ENCODE measurements at places on chromosomes 12 and 14. TPM values are rescaled to one million over a fixed set of nuclear protein-coding genes. Genes with fewer than 3 reads are reported as not detected.

SERPINA10 gene
- not detected for total RNA-seq

DNA sequence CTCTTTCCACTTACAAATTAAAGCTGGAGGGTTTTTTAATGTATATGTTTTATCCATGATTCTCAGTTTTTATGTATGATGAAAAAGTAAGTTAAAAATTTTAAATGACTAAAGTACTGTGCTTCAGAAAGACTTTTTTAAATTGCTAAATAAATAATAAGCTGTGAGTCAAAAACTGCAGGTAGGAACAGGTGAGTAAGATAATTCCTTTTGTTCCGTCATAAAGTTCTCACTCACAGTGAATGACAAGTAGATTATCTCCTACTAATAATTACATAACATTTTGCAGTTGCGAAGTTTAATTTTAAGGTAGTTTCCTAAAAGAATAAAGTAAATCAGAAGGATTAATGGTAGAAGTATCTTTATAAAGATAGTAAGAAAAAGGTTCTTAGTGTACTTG is 78.0 kb downstream of the PRKCH start:
- H3K36me3 ChIP-seq: no peaks in the 10 kb centered on the region
- H3K4me1 ChIP-seq: no peaks in the 10 kb centered on the region
- no peak for DNase-seq
- no peaks in the 10 kb centered on the region for H3K27me3 ChIP-seq

DNA sequence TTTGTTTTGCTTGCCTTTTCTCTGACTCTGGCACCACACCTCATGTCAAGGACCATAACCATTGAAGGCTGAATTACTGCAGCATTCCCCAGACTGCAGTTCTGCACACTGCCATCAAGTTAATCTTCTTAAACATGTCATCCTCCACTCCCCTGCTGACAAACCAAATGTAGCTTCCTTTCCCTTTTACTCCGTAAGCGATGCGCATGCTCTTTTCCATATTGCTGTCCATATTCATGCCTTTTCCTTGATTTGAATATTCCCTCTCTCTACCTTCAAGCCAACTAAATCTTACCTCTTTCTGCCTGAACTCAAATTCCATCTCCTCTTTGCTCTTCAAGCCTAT is 13.6 kb downstream of the GPX2 start:
- no peaks in the 10 kb centered on the region for H3K27me3 ChIP-seq
- H3K4me3 ChIP-seq: no peak overlapping the region
- no peak for DNase-seq
- H3K27ac ChIP-seq: no peak overlapping the region
- no peaks in the 10 kb centered on the region for H3K4me1 ChIP-seq

GRCh38 chr12:115383668-115384067 is 699.7 kb upstream of the TBX3 start:
- no peak overlapping the region for H3K4me3 ChIP-seq
- H3K36me3 ChIP-seq: no peaks in the 10 kb centered on the region
- H3K27ac ChIP-seq: peak overlapping the region; percentile 20
- no peak for DNase-seq

GRCh38 chr14:24984846-24985589 is 64.9 kb downstream of the STXBP6 start:
- no peak overlapping the region for H3K4me3 ChIP-seq
- H3K27me3 ChIP-seq: no peaks in the 10 kb centered on the region
- DNase-seq: no peak
- H3K4me1 ChIP-seq: peaks cover 6% of the 10 kb centered on the region

GPD1 gene
- 0.24 TPM for total RNA-seq

SDR9C7 gene
- total RNA-seq: not detected

Data from PC-9 (cell line).